Left ventricle myocardium superior (tissue), 1 donor: ENCODE measurements at places on chromosomes 5 and 9. TPM values are rescaled to one million over a fixed set of nuclear protein-coding genes. Genes with fewer than 3 reads are reported as not detected.

- DNase-seq = no peak
These were observed 111.6 kb upstream of the SHB start for GRCh38 chr9:38180656-38181055.

- no peak for DNase-seq
These were observed 56.2 kb upstream of the ALDH1B1 start for GRCh38 chr9:38336341-38336740.

RNF224 gene
- total RNA-seq = not detected

GRCh38 chr5:170408226-170408625, 19.1 kb upstream of the KCNMB1 start:
- DNase-seq = no peak

SHOC1 gene
- total RNA-seq = not detected

DNA sequence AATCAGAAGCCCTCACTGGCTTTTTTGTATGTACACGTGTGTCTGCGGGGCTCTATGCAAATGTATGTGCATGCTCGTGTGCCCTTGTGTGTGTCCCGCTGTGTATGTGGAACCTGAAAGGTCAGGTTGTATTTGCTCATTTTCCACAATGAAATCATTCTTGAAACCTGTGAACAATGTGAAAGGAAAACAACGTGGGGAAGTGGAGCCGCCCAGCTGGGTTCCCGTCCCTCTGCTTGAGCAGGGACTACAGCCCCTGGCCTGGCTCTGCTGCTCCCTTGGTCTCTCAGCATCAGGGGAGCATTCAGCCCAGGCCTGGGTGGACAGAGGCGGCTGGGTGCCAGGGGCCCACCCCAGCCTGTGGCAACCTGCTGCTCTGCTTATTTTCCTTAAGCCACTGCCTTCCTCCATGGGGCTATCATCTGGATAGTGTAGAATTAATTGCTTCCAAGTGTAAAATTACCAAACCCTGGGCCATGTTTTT, 3.0 kb downstream of the ECSCR start:
- DNase-seq = peak; percentile 49

SLC45A2 gene
- not detected for total RNA-seq

GRCh38 chr5:149961186-149961685, 678 bp downstream of the SLC26A2 start:
- DNase-seq = no peak

- DNase-seq = no peak
These were observed 34.4 kb downstream of the DOCK8 start for GRCh38 chr9:249025-249424.

- no peak for DNase-seq
These were observed 348.8 kb downstream of the SH3GL2 start for GRCh38 chr9:17927616-17928015.

TSLP gene
- 7.2 TPM for total RNA-seq

LCN2 gene
- 0.32 TPM for total RNA-seq

DNA sequence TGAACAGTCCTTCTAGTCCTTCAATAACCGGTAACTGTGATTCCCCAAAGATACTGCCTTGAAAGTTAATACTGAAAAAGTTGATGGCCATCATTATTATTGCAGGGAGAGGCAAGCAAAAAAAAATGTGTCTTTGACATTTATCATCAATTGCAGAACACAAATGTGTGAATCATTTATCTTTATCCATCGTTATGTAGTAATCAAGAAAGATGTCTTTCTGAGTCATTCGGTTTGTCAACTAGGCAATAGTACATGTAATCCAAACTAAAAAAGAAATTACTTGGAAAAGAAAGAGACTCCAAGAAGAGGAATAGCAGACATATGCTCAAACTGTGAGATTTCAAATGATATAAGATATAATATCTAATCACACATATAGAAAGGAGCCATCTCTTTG, 473.0 kb downstream of the CETN3 start:
- no peak for DNase-seq

GRCh38 chr9:96061293-96061987, 185.9 kb downstream of the ERCC6L2 start:
- no peak for DNase-seq

DNA sequence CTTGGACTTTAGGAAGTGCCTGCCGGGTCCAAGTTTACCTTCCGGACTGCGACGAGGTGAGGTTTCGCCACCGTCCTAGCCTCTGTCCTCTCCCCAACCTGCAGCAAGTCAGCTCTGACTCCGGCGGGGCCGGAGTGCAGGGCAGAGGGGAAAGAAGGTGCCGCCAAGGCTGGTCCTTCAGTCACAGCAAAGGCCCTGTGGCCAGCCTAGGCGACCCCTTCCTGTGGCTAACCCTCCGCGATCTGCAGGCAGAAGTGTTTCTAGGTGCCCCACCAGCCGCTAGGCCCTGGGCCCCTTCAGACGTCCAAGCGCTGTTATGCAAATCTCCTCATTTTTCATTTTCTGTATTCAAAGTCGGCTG, 11.1 kb upstream of the NKX2-5 start:
- no peak for DNase-seq

DNA sequence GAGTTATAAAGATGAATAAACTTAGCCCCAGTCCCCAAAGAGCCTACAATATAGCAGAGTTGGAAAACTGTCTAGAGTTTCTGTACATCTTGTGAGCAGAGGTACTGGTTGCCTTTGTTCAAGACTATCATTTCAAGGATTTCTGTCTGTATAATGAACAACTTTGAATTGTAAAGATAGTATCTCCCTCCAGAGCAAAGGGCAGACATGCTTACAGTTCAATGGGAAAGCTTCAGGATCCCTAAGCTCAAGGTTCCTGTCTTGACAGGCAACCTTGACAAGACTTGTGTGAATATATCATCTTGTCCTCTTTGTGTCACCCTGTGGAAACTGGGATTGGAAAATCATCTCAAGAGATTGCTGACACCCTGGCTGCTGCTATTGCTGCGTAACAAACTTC, 242.8 kb upstream of the VLDLR start:
- no peak for DNase-seq

- no peak for DNase-seq
These were observed 2.5 kb upstream of the PIP5K1B start for GRCh38 chr9:68702493-68702892.

DNA sequence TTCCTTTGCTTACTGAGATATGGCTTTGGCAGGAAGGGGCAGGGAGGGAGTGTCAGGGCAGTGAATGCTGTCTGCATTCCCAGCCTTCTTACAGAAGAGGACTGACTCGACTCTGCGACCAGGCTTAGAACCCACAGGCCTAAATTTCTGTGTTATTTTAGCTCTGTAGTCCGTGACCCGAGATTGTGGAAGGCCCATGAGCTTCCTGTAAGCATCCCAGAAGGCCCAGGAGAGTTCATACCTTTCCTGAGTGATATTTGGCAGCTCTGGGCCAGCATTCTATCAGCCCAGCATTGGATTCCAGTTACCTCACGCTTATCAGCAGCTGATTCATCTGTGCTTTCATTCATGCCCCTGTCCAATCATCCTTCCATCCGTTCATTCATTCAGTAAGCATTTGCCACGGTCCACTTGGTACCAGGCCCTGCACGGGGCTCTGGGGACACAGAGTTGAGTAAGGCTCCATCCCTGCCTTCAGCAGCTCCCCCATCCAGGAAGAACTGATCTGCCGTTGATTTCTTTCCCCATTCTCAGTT, 28.2 kb upstream of the RPL26L1 start:
- no peak for DNase-seq

FRMPD1 gene
- 1.8 TPM for total RNA-seq

TMEM174 gene
- not detected for total RNA-seq

- DNase-seq = no peak
These were observed 63.8 kb upstream of the BARHL1 start for GRCh38 chr9:132518626-132519025.
